ENCODE measurements at places on chromosomes 5 and 9.

GRCh38 chr9:4764033-4764432, 23.0 kb upstream of the AK3 start:
- no peak for DNase-seq

- DNase-seq: no peak
These were observed 575.8 kb upstream of the CLINT1 start for GRCh38 chr5:158434749-158435148.

- no peak for DNase-seq
These were observed 88.1 kb downstream of the PCSK1 start for GRCh38 chr5:96344678-96345577.

DNA sequence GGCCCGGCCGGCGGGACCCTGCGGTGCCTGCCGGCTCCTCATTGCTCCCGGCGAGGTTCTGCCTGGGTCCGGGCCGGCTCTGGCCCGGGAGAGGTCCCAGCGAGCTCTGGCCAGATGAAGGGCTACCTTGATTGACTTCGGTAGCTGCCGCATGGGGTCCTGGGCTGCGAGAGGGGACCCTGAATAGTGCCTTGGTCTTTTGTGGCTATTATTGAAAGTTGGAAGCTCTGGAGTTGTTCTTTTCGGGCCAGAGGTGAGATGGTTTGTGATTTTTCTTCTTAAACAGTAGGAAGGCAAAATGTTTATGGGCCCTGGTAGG, 635 bp downstream of the NAA35 start:
- no peak for DNase-seq

- DNase-seq: no peak
These were observed 40.2 kb downstream of the NDST1 start for GRCh38 chr5:150548123-150548522.

GRCh38 chr5:81838307-81838906, 87.5 kb upstream of the SSBP2 start:
- DNase-seq: no peak

GRCh38 chr9:27768781-27769180, 195.5 kb upstream of the C9orf72 start:
- no peak for DNase-seq

DNA sequence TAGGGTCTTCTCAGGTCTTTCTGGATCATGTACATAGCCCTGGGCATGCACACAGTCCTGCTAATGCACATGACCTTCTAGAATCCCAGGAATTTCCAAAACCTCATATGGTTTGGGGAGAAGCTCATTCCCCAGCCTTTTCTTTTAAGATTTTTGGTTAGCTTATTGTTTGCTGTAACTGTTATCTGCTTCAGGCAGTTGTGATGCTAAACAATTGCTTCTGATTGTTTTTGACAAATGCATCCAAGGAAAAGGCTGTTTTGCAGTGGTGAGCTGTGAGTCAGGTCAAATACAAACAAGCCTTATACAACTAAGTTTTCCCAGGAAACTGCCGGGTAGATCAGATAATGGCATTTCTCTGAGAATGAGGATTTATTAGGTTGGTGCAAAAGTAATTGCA, 32.7 kb downstream of the SMC5 start:
- no peak for DNase-seq

- no peak for DNase-seq
These were observed 196.4 kb downstream of the CDK5RAP2 start for GRCh38 chr9:120383611-120383998.

- DNase-seq: no peak
These were observed 15.2 kb downstream of the GARNL3 start for GRCh38 chr9:127279717-127280285.

DNA sequence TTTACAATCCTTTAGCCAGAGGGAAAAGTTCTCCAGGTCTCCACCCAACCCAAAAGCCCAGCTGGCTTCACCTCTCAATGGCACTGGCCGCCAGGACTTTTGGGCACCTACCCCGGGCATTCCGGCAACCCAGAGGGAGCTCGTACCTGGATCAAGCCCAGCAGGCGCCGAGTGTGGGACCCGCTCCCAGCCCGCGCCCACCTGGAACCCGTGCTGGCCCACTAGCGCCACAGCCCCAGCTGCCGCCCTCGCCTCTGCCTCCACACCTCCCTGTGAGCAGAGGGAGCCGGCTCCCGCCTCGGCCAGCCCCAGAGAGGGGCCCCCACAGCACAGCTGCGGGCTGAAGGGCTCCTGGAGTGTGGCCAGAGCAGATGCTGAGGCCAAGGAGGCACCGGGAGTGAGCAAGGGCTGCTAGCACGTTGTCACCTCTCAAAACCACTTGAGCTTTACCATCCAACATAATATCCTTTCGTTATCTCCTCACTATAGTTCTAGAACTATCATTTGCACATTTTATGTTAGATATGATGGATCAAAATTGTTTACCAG, 69.7 kb downstream of the GCNT1 start:
- no peak for DNase-seq

- DNase-seq: no peak
These were observed 23.7 kb upstream of the NR3C1 start for GRCh38 chr5:143427122-143427735.

GRCh38 chr5:151483647-151484046, 36.2 kb downstream of the SLC36A1 start:
- no peak for DNase-seq

DNA sequence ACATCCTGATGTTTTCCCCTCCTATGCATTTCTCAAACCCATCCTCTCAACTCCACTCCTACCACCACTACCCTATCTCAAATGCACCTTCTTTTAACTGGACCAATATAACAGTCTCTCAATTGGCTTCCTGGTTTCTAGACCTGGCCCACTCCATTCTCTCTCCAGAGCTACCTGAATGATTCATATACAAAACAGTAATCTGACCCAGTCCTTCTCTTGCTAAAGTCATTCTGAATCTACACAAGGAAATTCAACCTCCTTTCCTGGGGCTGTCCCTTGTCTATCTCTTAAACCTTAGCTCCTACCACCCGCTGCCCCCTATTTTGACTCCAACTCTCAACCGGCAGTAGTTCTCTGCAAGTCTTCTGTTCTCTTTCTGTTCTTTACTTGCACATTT, 97.2 kb downstream of the PCSK1 start:
- DNase-seq: no peak

DNA sequence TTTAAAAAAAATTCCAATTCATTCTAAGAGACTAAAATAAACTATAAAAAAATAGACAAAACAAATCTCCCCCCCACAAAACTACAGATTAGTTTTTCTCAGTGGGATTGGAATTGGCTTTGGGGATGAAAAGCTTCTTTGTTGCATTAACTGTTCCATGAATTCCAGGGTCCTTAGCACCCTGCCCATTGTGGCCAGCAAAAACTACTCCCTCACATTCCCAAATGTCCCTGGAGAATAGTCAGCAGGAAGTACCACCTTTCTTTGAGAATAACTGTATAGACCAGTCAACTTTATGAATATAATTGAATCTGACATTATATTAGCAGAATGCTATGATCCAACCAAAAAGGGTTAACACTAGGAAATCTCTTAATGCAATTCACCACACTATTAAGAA, 147.9 kb downstream of the LPAR1 start:
- no peak for DNase-seq

GRCh38 chr5:173745557-173745956, 129.1 kb upstream of the BOD1 start:
- DNase-seq: no peak
